ENCODE measurements at places on chromosomes 11 and 22.
A peak's percentile ranks its signal among the peaks of the same experiment; 100 is the strongest.

DNA sequence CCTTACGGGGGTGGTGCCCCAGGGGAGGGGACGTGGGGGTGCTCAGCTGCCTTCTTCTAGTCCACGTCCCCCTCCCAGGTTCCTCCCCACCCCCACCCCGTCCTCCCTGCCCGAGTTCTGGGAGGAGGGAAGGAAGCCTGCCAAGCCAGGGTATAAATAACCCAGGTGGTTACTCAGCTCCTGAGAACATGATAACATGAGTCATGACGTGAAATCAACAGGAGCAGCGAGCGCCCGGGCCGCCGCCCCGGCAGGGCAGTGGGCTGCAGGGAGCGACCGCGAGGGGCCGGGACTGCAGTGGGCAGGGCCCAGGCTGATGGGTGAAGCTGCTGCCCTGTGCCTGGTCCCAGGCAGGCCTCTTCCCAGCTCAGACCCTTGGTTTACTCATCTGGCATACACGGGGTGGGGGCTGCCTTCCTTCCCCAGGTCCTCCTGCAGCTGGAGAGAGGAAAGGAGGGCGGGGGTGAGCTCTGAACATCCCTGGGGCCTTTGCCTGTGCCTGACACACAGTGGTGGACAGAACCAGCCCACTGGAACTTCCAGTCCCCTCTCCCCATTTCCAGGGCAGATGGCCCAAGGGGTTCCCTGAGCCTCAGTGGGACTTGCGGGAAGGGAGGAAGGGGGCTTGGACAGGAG is 8.8 kb upstream of the PDGFB start:
- no peak for DNase-seq

- no peak for DNase-seq
These were observed 14.5 kb upstream of the CYTH4 start for GRCh38 chr22:37267661-37268413.

DNA sequence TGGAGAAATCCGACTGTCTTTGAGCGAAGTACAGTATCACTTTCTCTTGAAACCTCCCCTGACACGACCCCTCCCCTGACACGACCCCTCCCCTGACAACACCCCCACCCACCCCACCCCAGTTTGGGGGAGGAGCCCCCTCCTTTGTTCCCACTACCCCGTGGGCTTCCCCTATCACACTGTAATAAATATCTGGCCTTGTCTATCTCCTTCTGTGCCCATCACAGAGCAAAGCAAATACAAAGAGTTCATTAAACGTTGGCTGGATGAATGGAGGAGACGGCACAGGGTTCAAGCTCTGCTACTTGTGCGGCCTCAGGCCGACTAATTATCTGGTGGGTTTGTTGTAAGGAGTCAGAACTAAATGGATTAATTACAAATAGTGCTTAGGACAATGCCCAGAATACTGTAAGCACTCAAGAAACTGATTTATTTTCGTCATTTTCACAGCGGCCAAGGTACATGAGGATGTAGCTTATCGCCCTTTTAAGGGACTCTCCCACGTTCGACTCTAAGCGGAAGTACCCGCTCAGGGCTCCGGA is 628 bp upstream of the GGA1 start:
- DNase-seq = no peak

DNA sequence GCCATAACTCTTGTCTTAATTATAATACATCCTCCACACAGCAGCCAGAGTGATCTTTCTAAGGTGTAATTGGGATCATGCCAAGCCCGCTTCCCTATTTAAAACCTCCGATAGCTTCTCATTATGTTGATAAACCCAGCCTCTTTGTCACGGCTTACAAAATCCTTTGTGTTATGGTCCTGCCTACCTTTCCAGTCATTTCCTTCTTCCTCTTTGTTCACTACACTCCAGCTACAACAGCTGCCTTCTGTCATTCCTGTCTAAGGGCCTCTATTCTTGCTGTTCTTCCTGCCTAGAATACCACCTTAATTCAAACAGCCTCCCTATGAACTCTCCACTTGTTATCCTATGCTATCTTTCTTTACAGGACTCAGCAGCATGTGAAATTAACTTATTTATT is 70.6 kb upstream of the CAPRIN1 start:
- DNase-seq = no peak

DNA sequence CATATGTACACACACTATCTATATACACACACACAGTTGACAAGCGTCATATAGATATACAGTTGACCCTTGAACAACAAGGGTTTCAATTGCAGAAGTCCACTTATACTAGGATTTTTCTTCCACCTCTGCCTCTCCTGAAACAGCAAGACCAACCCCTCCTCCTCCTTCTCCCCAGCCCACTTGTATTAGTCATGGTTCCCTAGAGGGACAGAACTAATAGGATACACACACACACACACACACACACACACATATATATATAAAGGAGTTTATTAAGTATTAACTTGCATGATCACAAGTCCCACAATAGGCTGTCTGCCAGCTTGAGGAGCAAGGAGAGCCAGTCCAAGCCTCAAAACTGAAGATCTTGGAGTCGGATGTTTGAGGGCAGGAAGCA is 92.9 kb downstream of the DHCR7 start:
- DNase-seq = no peak

DNA sequence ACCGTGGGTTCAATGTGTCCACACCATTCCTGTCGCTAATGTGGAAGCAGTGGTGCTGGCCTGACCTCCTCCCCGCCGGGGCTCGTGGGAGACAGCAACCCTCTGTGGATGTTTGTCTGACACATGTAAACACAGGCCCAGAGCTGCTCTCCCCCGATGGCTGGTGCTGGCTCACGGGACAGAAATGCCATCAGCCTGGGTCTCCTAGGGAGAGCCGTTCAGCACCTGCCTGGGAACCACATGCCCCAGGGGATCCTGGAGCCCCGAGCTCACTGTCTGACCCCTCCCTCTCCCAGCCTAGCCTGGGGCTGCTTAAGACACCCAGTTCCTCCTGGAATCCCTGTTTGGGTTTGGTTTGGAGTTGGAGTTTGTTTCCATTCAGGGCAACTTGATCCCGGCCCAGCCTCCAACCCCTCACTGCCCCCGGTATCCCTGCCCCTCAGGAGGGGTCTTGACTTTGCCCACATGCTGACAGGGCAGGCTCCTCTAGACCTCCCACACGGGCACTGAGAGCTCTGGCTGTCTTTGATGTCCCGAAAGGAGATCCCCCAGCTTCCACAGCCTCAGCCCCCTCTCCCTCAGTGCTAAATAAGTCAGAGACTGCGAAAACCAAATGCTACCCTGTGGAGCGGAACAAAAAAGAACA is 50.9 kb upstream of the WNT11 start:
- no peak for DNase-seq

- no peak for DNase-seq
These were observed 11.4 kb downstream of the KDELR3 start for GRCh38 chr22:38479096-38479837.

GRCh38 chr22:22523494-22523893 is 3.4 kb upstream of the ZNF280A start:
- DNase-seq = no peak

DNA sequence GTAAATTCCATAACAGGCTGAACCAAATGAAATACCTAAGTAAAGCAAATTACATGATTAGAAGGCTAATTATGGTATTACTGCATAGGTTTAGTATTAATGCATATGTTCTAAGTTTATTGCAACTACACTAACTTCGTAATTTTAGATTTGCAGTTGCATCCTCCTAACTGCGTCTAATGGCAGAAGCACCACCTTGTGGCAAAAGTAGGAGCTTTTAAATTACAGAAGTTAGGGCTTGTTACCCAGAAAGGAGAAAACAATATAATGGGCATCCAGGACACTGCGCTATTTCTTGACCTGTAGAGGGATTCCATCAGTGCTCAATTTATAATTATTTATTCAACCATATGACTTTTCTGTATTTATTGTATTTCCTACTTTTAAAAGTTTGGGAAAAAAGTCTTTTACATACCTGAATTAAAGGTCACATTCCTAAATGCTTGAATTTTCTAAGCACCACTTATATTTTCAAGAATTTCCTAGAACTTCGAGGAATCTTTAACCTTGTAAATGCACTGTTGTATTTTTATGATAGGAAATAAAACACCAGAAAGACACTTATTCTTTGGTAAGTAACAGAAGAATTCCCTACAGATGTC is 16.3 kb upstream of the GPR83 start:
- no peak for DNase-seq

GRCh38 chr11:111410951-111411350 is 31.9 kb upstream of the POU2AF1 start:
- no peak for DNase-seq

- DNase-seq = no peak
These were observed 95.7 kb downstream of the LRRC32 start for GRCh38 chr11:76574879-76575278.

DNA sequence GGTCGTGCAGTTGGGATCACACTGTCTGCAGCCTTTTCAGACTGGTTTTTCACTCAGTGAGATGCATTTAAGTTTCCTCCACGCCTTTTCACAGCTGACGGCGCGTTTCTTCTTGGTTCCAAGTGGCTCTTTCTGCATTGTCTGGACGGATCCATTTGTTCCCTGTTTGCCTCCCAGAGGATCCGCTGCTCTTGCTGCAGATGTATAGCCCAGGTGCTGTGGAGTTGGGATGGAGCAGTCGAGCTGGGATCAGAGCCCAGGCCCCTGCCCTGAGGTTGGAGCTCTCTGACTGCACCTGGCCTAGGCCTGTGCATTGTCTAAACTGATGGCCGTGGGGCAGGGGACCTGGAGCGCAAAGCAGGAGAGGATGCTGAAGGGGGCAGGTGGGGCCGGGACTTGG is 51.6 kb downstream of the PARVB start:
- DNase-seq = no peak

GRCh38 chr11:118106789-118107335 is 20.1 kb upstream of the SMIM35 start:
- no peak for DNase-seq

DNA sequence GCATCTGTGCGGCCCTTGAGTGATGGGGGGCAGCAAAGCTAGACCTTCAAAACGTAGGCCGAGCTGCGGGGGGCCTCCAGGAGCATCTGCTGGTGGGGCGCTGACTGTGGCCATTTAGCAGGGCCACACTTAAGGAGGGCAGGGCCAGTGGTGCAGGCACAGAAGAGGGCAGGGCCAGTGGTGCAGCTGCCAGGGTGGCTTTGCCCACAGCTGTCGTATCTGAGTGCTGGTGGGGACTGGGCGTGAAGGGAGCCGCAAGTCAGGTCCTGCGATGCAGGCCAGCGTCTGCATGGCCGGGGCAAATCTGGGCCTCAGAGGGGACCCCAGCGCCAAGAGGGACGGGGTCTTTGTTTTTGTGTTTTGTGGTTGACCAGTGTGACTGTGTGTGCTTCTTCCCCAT is 27.7 kb downstream of the RNH1 start:
- DNase-seq = no peak

- no peak for DNase-seq
These were observed 68.0 kb upstream of the OLFML1 start for GRCh38 chr11:7417328-7417727.

- peak; percentile 11 for DNase-seq
These were observed 37.0 kb upstream of the FTH1 start for GRCh38 chr11:62004473-62004872.

GRCh38 chr11:69971741-69972140 is 106.4 kb upstream of the ANO1 start:
- DNase-seq = no peak

GRCh38 chr11:19938169-19938856 is 222.0 kb downstream of the DBX1 start:
- DNase-seq = peak; percentile 22

DNA sequence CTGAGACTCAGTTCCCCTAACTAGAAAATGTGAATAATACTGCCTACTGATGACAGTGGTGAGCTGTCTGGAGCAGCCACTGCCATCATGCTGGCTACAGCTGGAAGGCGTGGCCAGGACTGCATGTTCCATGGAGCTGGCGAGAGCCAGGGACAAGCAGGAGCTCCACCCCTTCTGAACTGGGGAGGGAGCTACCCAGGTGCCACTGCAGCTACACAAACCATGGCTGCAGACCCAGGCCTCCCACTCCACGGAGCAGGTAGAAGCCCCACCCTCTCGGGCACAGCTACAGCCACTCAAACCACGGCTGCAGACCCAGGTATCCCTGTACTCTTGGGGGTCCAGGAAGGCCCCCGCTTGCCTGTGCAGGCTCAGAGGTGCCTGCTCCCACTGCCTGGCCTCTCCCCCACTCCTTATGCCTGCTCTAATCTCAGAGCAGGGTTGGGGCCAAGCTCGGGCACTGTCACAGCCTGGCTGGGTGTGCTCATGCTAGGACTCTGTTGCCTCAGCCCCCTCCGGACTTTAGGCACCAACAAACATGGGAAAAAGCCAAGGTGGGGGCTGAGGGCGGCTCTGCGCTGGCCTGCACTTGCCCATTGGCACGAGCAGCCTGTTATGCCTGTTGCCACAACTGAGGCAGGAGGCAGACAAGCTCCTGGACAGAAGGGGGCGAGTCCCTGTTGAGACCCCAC is 51.7 kb downstream of the RAB30 start:
- no peak for DNase-seq

- peak; percentile 57 for DNase-seq
These were observed 2.3 kb downstream of the ATM start for GRCh38 chr11:108224911-108225786.

GRCh38 chr11:48900131-48900800 is 83.4 kb downstream of the TRIM51G start:
- DNase-seq = no peak

DNA sequence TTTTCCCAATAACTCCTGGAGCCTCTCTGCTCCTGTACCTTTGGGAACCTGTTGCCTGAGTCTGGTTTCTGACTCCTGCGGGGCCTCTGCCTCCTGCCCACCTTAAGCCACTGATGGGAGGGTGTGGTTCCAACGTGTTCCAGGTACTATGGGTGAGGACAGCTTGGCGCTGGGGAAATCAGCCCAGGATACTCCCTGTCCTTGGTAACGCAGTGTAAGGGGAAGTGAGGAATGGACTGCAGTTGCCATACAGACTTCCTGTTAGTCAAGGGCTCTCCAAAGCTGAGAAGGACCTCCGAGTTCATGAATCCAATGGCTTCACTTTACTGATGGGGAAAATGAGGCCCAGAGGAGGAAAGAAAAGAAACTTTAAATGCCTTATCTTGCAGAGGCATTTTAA is 1.2 kb upstream of the MARK2 start:
- DNase-seq = no peak

DNA sequence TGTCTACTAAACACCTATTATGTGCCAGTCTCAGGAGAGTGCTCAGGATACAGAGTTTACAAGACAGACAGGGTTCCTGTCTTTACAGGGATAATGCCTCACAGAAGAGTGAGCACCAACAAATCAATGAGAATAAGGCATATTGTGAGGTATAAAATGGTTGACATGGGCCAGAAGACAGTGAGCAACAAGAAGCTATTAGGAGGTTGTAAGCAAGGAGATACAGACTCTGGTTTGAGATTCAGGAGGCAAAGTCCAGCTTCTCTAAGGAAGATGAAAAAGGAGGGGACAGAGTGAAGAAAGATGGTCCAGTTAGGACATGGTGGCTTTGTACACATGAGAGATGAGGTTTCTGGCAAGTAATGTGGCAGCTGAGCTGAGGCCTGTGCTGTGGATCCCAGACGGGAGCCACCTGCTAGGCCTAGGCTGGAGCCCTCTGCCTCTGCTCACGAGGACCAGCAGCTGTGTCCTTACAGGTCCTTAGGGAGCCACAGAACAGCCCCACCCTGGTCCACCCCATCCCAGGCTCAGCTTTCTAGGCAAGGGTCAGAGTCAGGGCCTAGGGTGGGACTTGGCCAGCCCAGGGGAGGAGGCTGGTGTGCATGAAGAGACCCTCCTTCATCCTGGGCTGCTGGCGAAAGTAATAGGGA is 110.5 kb downstream of the ZNF280B start:
- DNase-seq = no peak
